Airway epithelial cell (primary cell): ENCODE measurements at places on chromosomes 1 and 21. TPM values are rescaled to one million over a fixed set of nuclear protein-coding genes. Genes with fewer than 3 reads are reported as not detected.

Gene TDRD10
- total RNA-seq = not detected in 2 replicates

Gene LCE1F
- not detected in 2 replicates for total RNA-seq

Gene HRNR
- under 0.01 TPM in 1 of 2 replicates, not detected in the other for total RNA-seq

Gene UBE2U
- not detected in 2 replicates for total RNA-seq

Gene NR0B2
- not detected in 2 replicates for total RNA-seq

Gene GSTM1
- total RNA-seq = 10.8 and 18.5 TPM in 2 replicates

Gene FCRLA
- total RNA-seq = 0.21 TPM in 1 of 2 replicates, not detected in the other

Gene LEMD1
- total RNA-seq = 1.4 TPM in 1 of 2 replicates, not detected in the other

Gene GUCA2B
- total RNA-seq = not detected in 2 replicates
